ENCODE measurements at places on chromosomes 6 and 20.
A peak's percentile ranks its signal among the peaks of the same experiment; 100 is the strongest.

- DNase-seq, result no peak
These were observed 785.6 kb downstream of the QKI start for GRCh38 chr6:164200071-164200470.

DNA sequence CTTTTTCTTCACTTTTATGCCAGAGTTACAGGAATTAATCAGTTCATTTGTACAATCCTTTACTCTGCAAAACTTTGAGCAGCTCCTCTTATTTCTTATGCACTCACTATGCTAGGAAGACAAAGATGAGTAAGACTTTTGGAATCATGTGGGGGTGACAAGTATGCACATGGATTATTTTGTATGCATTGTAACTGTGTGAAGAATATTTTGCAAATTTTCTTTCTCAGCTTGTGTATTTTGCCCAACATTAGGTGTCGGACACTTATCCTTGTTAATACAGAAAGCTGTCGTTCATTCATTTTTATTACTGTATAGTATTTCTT is 88.6 kb downstream of the PPP1R14C start:
- no peak for DNase-seq

- peak; percentile 21 for DNase-seq
These were observed 771 bp downstream of the ARFRP1 start for GRCh38 chr20:63706852-63707557.

- no peak for DNase-seq
These were observed 15.9 kb downstream of the AGPAT4 start for GRCh38 chr6:161257793-161258457.

DNA sequence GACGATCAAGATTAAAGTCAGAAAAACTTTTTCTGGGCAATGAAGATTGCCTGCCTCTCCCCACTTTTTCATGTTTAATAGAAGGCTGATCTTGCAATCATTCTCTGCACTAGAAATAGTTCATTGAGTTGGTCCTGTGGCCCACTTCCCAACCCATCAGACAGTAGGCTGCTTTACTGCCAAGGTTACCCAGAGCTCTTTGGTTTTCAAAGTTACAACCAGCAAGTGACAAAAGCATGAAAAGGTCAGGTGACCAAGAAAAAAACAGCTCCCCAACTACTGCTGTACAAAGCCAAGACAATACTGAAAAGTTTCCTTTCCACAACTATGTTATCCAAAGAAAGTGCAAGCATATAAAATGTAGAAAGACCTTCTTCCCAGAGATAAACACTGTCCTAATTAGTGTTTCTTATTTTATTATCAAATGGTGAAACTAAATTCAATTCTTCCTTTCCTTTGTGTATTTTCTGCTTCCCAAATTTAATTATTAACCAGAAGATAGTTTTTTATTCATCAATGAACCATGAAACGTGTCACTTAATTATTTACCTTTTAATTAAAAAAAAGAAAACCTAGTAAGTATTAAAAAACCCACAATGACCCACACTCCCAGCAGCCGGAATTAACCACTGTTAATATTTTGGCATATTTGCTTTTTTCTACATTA is 16.6 kb downstream of the DNAAF9 start:
- DNase-seq, result peak; percentile 57

GRCh38 chr6:34095136-34095505 is 50.8 kb downstream of the GRM4 start:
- DNase-seq, result no peak

DNA sequence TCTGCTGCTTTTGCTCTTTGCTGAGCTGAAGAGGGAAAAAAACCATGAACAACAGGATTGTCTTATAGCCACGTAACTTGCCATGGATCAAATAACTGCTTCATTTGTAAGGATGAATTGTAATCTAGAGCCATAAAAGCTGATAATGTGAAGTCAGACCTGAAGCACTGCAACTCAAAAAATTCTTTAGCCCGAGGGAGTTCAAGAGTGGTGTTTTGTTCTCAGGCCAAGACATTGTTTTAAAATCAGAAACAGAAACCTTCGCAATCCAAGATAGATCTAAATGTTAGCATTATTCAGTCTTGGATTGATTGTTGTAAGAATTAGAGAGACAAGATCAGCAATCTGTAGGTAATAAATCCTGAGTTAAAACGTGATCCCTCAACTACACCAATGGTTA is at the start of gene TRAPPC3L:
Gene TRAPPC3L (minus strand): TSS at position 34 of the 400 bp plus-strand sequence. CDS start 170 bp downstream, outside the sequence.
- DNase-seq, result no peak

- DNase-seq, result no peak
These were observed 163.9 kb upstream of the AFDN start for GRCh38 chr6:167662881-167663205.

- no peak for DNase-seq
These were observed 443.8 kb downstream of the BCKDHB start for GRCh38 chr6:80550281-80550680.

DNA sequence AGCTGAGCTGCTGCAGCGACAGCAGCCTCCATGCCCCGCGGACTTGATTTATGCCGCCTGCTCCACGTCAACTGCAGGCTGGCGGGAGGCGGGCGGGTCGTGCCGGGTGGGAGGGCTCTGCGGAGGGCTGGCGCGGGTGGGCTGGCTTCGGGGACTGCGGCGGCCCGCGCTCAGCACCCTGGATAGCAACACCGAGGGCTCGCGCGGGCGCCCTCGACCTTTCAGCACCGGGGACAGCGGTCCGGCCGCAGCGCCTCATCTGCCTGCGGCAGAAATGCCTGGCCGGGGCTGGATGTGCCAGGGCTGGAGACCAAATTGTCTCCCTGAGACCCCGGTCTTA is 792 bp downstream of the SNAP25 start:
- DNase-seq, result peak; percentile 76

- DNase-seq, result no peak
These were observed 433.5 kb downstream of the DHX35 start for GRCh38 chr20:39395478-39396291.

GRCh38 chr20:37541326-37541725 is 13.7 kb upstream of the BLCAP start:
- DNase-seq, result no peak

DNA sequence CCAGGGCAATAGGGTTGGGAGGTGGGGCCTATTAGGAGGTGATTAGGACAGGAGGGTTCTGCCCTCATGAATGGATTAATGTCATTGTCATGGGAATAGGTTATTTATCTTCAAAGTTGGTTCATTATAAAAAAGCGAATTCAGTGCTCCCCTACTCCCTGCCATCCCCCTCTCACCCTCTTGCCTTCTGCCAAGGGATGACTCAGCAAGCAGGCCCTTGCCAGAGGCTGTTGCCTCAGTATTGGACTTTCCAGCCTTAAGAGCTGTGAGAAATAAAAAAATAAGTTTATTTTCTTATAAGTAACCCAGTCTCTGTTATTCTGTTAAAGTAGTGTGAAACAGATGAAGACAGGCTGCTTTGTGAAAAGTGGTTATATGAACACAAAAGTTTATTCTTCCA is 381.1 kb upstream of the ZFP64 start:
- DNase-seq, result no peak

- peak; percentile 44 for DNase-seq
These were observed 54.4 kb upstream of the RBM24 start for GRCh38 chr6:17226786-17227233.

GRCh38 chr20:57244627-57245214 is 21.7 kb downstream of the BMP7 start:
- no peak for DNase-seq
